Activated CD4-positive, CD25-positive, alpha-beta regulatory T cell treated with anti-CD3 and anti-CD28 coated beads, Interleukin-2, amount 50 U/mL, for 24 hours (primary cell): ENCODE measurements at places on chromosomes 6 and 20.
A peak's percentile ranks its signal among the peaks of the same experiment; 100 is the strongest.

DNA sequence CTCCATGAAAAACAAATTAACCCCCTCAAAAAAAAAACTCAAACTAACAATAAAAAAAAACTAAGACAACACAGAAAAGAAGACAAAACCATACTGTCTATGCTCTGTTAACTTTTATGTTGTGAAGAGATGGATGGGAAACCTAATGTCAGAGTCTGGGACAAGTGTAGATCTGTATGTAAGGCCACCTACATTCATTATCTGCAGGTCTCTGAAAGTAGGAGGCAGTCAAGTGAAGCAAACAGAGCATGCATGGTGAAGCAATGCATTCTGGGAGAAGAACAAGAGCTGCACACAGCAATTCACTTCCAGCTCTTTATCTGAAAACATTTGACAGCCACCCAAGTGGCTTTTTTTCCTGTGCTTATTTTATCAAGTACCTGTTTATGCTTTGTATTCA, 452.0 kb downstream of the EPHA7 start:
- no peak for ATAC-seq

GRCh38 chr20:37728635-37728983, 34.8 kb downstream of the CTNNBL1 start:
- no peak for ATAC-seq

DNA sequence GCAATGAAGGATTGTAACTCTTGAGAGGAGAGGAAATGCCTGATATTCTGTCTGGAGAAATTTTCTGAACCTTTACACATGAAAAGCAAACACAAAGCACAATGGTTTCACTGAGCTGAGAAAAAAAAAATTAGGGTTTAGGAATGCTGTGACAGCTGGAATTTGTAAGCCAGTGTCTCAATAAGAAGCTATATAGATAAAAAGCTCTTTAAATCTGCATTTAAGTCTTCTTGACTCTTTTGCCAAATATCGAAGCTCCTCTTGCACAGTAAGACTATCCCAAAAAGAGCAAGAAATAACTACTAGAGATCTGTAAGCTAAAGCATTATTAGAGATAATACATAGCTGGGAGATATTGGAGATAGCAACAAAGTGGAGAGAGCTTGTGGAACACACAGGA, 1334.0 kb upstream of the CITED2 start:
- no peak for ATAC-seq

DNA sequence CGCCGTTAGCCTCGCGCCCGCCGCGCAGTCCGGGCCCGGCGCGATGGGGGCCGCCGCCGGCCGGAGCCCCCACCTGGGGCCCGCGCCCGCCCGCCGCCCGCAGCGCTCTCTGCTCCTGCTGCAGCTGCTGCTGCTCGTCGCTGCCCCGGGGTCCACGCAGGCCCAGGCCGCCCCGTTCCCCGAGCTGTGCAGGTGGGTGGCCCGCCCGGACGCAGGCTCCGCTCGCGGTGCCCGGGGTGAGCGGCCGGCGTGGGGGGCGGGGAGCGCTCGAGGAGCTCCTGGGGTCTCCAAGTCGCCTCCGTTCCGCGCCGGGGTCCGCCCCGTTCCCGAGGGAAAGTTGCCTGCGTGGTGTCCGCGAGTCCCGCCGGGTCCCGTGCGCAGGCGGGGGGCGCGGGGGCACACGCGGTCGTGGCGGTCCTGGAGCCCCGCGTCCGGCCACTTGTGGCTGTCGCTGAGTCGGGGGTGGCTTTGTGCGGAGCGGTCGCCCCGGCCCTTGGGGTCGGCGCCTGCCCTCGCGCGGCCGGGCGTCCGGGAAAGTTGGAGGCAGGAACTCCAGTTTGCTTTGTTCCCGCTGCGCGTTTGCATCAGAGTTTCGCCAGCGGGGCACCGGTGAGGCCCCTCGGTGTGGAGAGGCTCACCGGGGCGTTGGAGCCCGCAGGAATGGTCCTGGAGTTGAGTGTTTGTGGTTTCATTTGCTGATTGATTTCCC, 476 bp downstream of the IGF2R start:
- peak; percentile 34 for ATAC-seq

GRCh38 chr6:112665815-112666214, 318.7 kb downstream of the RFPL4B start:
- no peak for ATAC-seq

GRCh38 chr6:139154881-139155547, 20.1 kb downstream of the HECA start:
- peak; percentile 17 for ATAC-seq

DNA sequence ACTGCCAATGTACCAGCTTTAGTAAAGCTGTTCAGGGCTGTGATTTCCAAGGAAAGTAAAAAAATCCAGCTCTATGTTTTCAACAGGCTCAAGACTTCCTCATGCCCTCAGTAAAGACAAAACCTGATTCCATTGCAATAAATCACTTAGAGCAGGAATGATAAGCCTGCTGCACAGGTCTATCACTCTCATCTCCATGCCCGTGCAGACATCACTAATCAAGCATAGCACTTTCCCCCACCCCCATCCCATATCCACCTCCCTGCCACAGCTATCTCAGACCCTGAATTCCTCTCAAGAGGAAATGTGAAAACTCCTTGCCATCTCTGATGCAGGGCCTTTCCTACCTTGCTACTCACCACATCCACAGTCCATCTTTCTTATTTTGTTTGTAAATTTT, 554.9 kb downstream of the MAFB start:
- ATAC-seq = no peak

DNA sequence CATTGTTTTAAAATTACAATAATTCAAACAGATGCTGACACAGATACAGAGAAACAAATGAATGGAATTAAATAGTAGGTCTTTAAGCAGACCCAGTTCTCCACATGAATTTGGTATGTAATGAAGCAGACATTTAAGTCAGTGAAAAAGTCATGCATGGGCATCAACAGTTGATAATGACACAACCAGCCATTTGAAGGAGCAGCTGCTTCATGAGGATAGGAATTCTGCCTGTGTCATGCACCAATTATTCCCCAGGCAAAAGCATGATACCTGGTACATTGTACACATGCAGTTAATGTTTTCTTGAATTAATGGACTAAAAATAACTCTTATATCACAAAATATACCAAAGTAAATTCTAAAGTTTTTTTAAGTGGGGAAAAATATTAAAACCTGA, 11.2 kb upstream of the HEY2 start:
- ATAC-seq = no peak

DNA sequence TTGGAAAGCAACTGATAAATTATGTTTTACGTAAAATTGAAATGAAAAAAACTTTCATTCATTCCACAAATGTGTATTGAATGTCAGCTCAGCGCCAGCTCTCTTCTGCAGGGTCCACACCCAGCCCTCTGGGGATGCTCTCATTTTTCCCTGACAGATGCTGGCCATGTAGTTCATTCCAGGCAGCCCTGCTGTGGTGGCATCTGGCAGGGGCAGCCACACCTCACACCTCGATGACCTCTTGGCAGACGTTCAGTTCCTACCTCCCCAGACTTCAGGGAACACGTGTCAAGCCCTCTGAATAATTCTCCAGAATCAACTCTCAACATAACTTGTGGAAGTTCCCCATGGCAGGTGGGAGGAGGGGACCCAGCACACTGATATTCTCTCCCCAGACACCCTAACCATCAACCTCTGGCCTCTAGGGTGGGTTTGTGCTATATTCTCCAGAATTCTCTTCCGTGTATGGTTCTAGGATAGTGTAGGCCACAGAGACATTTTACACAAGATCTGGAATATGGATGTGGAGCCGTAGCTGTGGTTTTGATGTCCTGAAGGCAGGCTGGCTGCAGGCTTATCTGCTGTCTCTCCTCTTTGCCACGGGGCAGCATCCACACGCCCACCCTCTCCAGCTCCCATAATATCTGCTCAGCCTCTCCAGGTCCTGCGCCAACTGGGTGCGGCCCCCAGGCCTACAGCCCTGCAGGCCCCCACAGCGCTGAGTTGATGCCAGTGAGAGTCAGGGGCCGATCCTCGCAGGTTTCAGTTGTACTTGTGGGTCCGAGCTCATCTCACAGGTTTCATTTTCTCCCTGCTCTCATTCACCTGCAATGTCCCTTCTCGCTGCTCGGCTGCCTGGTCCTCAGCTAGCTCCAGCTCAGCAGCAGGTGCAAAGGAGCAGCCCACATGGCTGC, 175.8 kb upstream of the ARID1B start:
- ATAC-seq = no peak

- no peak for ATAC-seq
Observed at GRCh38 chr6:138538390-138539031, 39.2 kb upstream of the NHSL1 start.

DNA sequence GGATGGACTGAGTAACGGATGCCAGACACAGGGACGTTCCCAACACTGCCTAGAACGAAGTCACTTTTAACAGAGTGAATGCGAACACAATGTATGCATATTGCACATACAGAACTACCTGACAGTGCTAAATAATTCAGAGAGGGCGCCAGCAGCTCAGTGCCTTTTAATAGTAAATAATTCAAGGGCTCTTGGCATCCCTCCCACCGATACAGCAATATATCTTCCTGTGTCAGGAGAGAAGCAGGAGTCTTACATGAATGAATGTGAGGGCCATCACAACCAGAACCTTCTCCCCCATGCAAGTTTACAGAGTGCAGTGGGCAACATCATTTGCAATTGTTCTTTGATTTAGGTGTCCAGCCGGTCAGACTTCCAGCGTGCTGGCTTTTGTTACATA, 88.4 kb upstream of the KCNG1 start:
- ATAC-seq = no peak

DNA sequence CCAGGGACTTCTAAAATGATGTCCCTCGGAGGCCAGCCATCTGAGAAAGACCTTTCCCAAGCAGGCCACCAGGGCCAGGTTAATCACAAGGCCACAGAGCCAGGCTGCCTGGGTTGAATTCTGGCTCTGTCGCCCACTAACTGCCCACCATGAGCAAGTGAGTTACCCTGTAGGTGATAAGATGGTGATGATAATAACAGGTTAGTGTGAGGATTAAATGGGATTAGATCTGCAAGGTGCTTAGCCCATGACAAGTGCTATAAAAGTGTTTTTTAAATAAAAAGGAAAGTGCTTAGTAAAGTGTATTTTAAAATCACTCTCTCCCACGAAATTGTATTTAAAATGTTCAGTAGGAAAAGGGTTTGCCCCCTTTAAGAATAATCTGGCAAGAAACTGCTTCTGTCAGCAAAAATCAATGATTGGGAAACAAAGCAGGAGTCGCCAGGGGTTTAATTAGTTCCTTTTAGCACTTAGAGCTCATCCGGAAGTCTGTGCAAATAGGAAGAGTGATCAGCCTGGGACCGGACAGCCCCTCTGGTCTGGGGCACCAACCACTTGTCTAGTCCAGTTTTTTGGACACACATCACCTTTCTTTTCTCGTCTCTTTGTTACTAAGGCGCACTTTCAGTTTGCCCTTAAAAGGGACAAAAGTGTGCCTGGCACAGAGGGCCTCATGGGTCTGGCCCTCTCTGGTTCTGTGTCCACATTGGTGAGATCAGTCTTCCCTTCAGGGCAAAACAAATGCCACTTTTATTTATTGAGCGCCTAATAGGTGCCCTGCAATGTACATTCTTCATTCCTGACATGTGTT, 150.4 kb downstream of the GRM4 start:
- no peak for ATAC-seq

- no peak for ATAC-seq
Observed at GRCh38 chr20:19095762-19096161, 116.7 kb upstream of the SLC24A3 start.

DNA sequence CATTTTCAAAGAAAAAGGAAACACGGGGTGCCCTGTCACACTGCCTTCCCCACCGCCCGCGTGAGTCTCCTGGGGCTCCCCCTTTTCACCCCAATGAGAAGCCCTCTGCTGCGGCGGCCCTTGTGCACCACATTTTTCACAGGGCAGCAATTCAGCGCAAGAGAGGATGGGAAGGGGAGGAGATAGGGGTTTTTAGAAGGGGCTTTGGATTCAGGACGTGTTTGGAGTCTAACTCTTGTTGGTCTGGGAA, 726 bp upstream of the ARFGEF3 start:
- ATAC-seq = no peak

GRCh38 chr6:100173211-100173610, 179.2 kb upstream of the MCHR2 start:
- no peak for ATAC-seq

- no peak for ATAC-seq
Observed at GRCh38 chr6:23977706-23978105, 148.3 kb upstream of the NRSN1 start.

GRCh38 chr6:6795393-6795792, 206.9 kb downstream of the LY86 start:
- no peak for ATAC-seq

- ATAC-seq = no peak
Observed at GRCh38 chr6:43334466-43335095, 26.0 kb upstream of the CRIP3 start.

- ATAC-seq = no peak
Observed at GRCh38 chr20:8971669-8972316, 97.1 kb upstream of the PLCB4 start.

GRCh38 chr6:5732496-5732895, 274.2 kb downstream of the NRN1 start:
- ATAC-seq = no peak

DNA sequence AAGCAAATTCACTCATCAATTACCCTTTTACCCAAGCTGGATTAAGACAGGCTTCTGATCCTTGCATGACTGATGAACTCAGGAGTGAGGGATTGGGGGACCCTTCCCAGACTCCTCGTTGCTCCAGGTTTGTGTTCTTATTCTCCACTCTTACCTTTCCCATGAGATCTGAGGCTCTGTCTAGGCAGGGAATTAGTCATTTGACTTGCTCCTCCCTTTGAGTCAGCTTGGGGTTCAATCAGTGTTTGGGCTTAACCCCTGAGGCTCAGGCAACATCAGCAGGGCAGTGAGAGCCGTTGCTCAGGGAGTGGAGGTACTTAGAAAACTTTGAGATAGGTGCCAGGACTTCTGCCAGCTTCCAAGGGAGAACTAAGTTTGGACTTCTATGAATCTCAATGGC, 20.7 kb upstream of the TOX2 start:
- no peak for ATAC-seq

DNA sequence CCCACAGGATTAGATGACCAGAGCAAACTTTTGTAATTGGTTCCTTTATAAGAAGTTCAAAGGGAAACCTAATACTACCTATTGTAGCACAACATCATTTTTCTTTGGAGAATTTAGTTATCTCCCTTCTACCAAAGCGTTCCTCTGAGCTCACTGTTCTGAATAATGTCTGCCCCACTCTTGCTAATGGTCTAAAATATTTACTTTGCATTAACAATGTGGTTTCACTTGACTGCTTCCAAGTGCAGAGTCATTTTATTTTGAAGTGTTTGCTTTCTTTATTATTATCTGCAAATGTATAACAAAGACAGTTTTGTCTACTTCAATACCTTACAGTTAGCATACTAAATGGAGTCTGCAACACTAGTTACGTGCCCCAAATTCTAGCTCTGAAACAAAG, 15.0 kb downstream of the TRAPPC3L start:
- no peak for ATAC-seq

DNA sequence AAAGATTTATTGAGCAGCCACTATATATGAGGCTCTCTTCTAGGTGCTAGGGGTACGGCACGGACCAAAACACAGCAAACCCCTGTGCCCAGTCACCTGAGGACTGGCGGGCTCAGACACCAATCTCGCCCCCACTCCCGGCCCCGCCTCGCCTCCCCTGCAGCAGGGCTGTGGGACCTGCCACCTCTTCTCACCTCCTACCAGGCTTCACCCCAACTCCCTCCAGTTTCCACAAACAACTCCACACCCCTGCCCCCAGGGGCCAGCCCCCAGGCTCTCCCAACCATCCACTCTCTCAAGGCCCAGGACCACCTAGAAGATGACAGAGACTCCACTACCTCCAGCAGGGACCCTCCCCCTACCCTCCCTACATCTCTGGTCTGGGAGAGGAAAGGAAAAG, 6.5 kb downstream of the TFEB start:
- ATAC-seq = no peak
